ENCODE measurements at places on chromosomes 3 and 15.

- no peak for DNase-seq
- no peaks in the 10 kb centered on the region for H3K36me3 ChIP-seq
- no peaks in the 10 kb centered on the region for H3K4me1 ChIP-seq
- no peak overlapping the region for H3K4me3 ChIP-seq
- no peaks in the 10 kb centered on the region for H3K27me3 ChIP-seq
Observed at GRCh38 chr15:92005154-92005553, 151.6 kb downstream of the SLCO3A1 start.

- H3K27ac ChIP-seq = no peak overlapping the region
- H3K36me3 ChIP-seq = peaks cover 63% of the 10 kb centered on the region
- no peak overlapping the region for H3K4me3 ChIP-seq
- H3K27me3 ChIP-seq = no peaks in the 10 kb centered on the region
- H3K4me1 ChIP-seq = no peaks in the 10 kb centered on the region
Observed at GRCh38 chr15:60448668-60449360, 30.1 kb downstream of the ICE2 start.

DNA sequence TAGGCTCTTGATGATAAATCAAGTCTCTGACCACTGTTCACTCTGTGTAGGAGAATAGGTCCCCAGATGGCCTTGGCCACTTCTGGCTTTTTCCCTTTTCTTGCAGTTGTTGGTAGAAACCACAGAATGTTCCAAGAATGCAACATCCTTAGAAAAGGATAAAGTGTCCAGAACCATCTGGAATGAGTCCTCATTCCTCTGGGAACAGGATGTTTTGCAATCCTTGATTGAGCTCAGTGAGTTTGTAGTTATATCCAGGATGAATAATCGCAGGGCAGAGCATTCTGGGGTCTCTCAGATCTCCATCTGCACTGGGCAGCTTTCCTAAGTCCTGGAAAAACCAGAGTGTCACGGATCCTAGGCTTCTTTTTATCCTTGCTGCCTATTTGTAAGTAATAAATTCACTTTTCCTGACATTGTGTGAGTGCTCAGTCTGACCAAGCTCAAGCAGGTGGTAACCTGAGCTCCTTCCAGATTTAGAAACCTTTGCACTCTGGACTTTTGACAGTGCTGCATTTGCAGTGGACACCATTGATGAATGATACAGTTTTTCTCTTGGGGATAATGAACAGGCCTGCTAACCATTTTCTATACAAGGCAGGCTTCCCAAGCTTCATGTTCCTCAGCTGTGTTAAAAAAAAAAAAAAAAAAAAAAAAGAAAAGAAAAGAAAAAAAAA, 1028.6 kb downstream of the OTOL1 start:
- H3K27me3 ChIP-seq = no peaks in the 10 kb centered on the region
- H3K4me3 ChIP-seq = no peak overlapping the region
- DNase-seq = peak; percentile 98
- H3K36me3 ChIP-seq = no peaks in the 10 kb centered on the region
- peak overlapping the region; percentile 34 for H3K27ac ChIP-seq
- H3K4me1 ChIP-seq = no peaks in the 10 kb centered on the region

DNA sequence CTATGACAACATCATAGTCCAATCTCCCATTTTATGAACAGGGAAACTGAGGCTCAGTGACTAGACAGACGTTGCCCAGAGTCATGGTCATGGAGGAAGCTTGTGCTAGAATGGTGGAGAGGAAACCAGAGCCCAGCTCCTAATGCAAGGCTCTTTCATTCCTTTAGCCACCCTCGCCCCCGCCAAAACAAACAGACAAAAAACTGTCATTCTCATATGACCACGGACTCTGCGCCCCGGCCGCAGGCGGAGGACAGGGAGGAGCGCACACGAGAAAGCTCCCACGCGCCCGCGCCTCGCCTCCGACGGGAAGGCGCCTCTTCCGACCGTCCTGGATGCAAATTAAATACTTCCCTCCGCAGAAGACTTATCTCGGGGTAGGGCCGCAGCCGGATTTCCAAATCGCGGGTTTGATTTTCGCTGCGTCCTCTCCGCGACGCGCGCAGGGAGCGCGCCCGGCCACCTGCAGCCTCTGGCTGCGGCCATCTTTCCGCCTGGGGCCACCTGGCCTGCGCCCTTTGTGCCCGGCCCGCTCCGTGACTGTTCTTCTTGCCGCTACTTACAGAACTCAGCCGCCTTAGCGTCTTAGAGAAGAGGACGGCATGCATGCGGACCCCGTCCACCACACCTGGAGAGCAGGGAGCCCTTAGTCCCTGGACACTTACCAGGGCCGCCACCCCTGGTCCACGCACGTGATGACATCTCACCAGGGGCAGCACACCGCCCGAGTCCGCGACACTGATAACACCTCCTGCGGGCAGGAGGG, 670 bp upstream of the ATP13A3 start:
- H3K27ac ChIP-seq = no peak overlapping the region
- no peak overlapping the region for H3K4me3 ChIP-seq

GRCh38 chr3:150239766-150240165, 168.3 kb upstream of the TSC22D2 start:
- H3K4me1 ChIP-seq = peaks cover 11% of the 10 kb centered on the region
- no peaks in the 10 kb centered on the region for H3K27me3 ChIP-seq
- no peak for DNase-seq
- H3K4me3 ChIP-seq = no peak overlapping the region
- no peaks in the 10 kb centered on the region for H3K36me3 ChIP-seq
- no peak overlapping the region for H3K27ac ChIP-seq

DNA sequence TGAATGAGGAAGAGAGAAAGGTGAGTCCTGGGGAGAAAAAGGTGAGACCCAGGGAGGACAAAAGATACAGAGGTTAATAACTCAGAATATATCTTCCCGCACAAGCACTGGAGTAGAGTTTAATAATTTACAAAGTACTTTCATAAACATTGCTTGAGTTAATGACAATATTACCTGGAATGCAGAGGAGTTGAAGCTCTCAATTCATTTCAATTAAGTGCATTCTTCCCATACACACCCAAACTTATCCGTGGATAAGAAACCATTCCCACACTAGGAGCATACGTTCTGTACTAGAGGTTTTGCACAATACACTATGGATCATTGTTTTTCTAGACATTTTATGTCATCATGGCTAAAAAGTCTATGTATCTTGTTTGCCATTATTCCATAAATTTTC, 23.3 kb upstream of the KNG1 start:
- H3K27me3 ChIP-seq = peaks cover 22% of the 10 kb centered on the region
- no peaks in the 10 kb centered on the region for H3K36me3 ChIP-seq
- no peak overlapping the region for H3K27ac ChIP-seq
- DNase-seq = no peak
- no peaks in the 10 kb centered on the region for H3K4me1 ChIP-seq

DNA sequence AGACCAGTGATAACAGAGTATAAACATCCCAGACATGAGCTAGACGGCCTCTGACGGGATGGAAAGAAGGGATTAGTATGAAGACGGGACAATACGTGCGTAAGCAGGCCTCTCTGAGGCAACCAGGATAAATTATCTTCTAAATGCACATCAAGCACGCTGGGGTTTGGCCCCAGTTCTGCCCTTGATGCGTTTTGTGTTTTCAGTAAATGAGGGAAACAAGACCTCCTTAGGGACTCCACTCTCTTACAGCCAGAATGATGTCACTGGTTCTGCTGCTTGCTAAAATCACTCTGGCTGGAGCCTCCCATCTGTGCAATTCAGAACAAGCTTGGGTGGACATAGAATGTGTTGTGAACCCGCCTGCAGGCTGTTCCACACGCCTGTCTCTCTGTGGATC, 156.0 kb upstream of the MCTP2 start:
- no peak overlapping the region for H3K27ac ChIP-seq
- no peaks in the 10 kb centered on the region for H3K36me3 ChIP-seq
- DNase-seq = peak; percentile 68
- H3K4me3 ChIP-seq = no peak overlapping the region
- peaks cover 7% of the 10 kb centered on the region for H3K4me1 ChIP-seq
- no peaks in the 10 kb centered on the region for H3K27me3 ChIP-seq

DNA sequence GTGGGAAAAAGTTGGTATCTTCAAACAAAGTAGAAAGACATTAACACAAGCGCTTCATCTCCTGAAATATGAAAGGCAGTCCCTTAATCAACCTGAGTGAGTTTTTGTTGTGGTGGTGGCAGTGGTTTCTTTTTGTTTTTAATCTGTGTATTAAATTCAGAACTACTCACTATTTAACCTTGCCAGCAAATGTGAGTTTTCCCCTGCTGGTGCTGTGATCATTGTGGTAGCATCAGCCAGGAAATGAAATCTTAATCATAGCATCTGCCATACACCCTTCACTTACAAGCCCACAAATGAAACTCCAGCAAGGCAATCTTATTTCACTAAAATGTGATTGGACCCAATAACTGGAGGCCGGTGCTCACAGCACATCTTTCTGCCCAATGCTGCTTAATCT, 229.7 kb downstream of the SHOX2 start:
- DNase-seq = no peak
- H3K27me3 ChIP-seq = no peaks in the 10 kb centered on the region
- H3K4me3 ChIP-seq = no peak overlapping the region
- no peak overlapping the region for H3K27ac ChIP-seq
- H3K36me3 ChIP-seq = no peaks in the 10 kb centered on the region

DNA sequence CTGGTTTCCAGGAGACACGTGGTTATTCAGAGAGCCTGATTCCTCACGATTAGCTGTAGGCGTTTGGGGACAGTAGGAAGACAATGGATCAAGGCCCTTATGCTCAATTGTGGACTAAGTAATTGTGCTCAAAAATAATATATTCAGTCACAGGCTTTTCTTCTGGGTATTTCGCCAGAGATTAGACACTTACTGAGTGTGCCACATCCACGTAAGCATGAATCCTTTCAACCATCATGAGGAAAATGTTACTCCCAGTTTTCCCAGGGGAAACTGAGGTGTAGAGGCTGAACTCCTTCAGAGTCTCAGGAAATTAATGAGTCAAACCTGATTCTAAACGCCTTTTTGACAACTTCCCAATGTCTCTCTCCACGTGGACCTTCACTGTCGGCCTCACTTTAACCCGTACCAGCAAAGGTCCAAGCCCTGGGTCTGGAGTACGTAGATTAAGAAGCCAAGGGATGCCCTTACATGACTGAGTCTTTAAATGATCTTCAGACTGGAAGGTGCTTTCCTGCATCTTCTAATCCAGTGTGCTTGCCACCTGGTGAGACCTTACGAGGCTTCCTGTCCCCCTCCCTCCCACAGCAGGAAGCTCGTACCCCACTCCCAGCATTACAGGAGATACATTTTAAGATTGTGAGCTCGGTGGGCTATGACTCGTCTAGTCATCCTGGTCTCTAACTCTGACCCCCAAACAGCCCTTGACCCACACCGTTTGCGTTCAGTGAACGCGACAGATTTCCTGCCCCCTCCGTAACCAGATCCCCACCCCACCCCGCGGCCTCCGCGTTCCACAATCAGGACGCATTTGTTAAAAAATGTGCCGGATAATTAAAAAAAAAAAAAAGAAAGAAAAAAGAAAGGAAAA, 1.7 kb downstream of the PKM start:
- H3K36me3 ChIP-seq = peaks cover 4% of the 10 kb centered on the region
- peak overlapping the region; percentile 98 for H3K27ac ChIP-seq
- peaks cover 15% of the 10 kb centered on the region for H3K4me1 ChIP-seq
- H3K27me3 ChIP-seq = no peaks in the 10 kb centered on the region
- H3K4me3 ChIP-seq = peak overlapping the region; percentile 98
- DNase-seq = peak; percentile 70

DNA sequence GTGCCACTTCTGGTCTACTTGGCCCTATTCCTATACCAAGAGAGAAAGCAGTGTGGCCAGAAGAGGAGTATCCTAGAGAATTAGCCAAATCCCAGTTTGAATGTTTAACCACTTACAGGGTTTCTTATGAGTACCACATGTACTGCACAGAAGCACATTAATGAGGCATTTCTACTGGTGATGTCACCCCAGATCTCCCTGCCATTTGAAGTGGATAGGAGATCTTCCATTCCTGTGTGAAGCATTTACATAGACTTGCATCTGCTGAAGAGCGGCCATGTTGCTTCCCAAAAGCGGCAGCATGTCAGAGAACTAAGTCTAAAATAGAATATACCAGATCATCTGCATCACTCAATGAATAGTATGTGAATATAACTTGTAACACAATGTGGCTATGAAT, 108.4 kb upstream of the TUSC7 start:
- no peak overlapping the region for H3K4me3 ChIP-seq
- H3K36me3 ChIP-seq = no peaks in the 10 kb centered on the region
- H3K27me3 ChIP-seq = no peaks in the 10 kb centered on the region
- H3K27ac ChIP-seq = no peak overlapping the region

- H3K27ac ChIP-seq = peak overlapping the region; percentile 53
- no peak overlapping the region for H3K4me3 ChIP-seq
- DNase-seq = no peak
- H3K4me1 ChIP-seq = peaks cover 7% of the 10 kb centered on the region
- H3K36me3 ChIP-seq = peaks cover 3% of the 10 kb centered on the region
Observed at GRCh38 chr3:43647331-43648166, 25.7 kb upstream of the ANO10 start.

GRCh38 chr3:115301364-115301860, 154.3 kb upstream of the ZBTB20 start:
- H3K27ac ChIP-seq = no peak overlapping the region
- no peak overlapping the region for H3K4me3 ChIP-seq
- H3K27me3 ChIP-seq = no peaks in the 10 kb centered on the region

GRCh38 chr3:110646496-110646895, 425.1 kb upstream of the NECTIN3 start:
- no peak for DNase-seq
- no peak overlapping the region for H3K4me3 ChIP-seq
- no peaks in the 10 kb centered on the region for H3K27me3 ChIP-seq
- H3K27ac ChIP-seq = peak overlapping the region; percentile 14
- no peaks in the 10 kb centered on the region for H3K4me1 ChIP-seq

GRCh38 chr3:133386876-133387275, 13.0 kb upstream of the BFSP2 start:
- peaks cover 5% of the 10 kb centered on the region for H3K4me1 ChIP-seq
- no peak for DNase-seq
- peaks cover 47% of the 10 kb centered on the region for H3K27me3 ChIP-seq

GRCh38 chr3:43405888-43406642, 119.7 kb downstream of the SNRK start:
- peak; percentile 83 for DNase-seq
- H3K4me1 ChIP-seq = peaks cover 4% of the 10 kb centered on the region
- H3K27me3 ChIP-seq = no peaks in the 10 kb centered on the region
- no peak overlapping the region for H3K4me3 ChIP-seq

DNA sequence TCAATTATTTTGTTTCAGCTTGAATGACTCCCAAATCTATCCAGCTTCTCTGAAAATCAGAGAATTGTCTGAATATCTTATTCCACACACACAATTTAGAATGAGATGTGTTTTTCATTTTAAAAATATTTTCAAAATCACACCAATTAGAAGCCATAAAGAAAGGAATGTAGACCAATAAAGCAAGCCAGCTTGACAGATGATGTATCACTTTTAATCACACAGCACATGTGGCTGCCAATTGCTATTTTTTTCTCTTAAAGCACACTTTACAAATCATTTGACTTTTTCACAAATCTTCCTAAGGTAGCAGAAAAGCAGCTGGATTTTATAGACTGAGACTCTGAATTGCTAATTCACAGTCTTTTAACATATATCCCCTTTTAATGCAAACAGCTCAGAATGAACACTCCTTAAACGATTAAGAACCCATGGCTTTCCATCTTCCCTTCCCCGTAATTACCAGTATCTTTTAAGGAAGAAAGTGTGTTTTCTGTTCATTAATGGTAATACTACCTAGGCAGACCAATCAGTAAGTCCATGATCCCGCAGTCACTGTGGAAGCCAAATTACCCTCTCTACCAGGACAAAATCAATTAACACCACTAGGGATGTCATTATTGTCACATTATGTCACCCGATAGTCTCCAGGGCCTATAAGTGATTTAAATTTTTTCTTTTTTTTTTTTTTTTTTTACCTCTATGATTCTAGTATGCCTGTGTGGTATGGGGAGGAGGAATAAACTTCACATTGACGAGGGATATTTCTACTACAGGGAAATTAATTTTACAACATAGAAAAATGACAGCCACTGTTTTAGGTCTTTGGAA, 250.0 kb upstream of the VEPH1 start:
- no peaks in the 10 kb centered on the region for H3K36me3 ChIP-seq
- DNase-seq = no peak
- H3K4me1 ChIP-seq = no peaks in the 10 kb centered on the region
- H3K27me3 ChIP-seq = no peaks in the 10 kb centered on the region
- H3K4me3 ChIP-seq = no peak overlapping the region

Measured in mesenchymal stem cell (in vitro differentiated cells and primary cell).